NCI-H1436 treated with DMSO at 0.1 percent for 48 hours (cell line): ENCODE measurements at places on chromosomes 13 and 19.

- no peak for DNase-seq
Measured at GRCh38 chr19:2500156-2500555, 24.2 kb downstream of the GADD45B start.

DNA sequence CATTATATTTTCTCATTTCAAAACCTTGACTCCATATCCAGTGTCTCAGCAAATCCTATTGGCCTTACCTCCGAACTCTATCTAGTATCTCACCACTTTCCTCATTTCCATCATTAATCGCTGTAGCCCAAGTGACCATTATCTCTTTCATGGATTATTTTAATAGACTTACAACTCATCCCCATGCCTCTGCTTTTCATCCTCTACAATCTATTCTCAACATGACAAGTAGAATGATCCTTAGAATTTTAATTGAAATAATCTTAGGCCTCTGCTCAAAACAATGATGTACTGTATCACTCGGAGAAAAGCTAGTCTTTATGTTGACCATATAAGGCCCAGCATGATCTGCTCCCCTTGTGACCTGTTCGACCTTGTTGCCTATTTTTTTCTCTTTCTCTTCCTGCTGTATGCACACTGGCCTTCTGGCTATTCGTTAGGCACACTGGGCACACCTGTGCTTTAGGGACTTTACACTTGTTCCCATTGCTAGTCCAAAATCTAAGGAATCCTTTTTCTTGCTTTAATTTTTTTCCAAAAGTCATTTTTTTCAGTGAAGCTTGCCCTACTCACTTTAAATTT, 21.4 kb downstream of the DNAJC15 start:
- DNase-seq: no peak

DNA sequence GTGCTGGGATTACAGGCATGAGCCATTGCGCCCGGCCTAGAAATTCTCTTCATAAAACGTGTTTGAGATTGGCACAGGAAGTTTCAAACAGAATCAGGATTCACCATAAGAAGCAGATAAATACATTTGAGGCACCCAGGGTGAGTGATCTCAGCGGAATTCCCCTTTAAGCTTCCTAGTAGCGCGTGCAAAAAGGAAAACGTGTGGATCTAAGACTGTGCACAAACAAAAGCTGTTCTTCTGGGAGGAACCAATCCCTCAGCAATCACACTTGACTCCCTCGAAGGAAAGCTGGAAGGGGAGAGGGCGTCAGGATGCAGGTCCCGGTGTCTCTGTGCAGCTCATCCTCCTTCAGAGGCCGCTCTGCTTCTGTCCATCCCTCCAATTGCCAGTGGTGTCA, 15.5 kb downstream of the MCF2L start:
- DNase-seq: no peak

GRCh38 chr19:18883526-18884304, 12.2 kb downstream of the CERS1 start:
- DNase-seq: no peak

- no peak for DNase-seq
Measured at GRCh38 chr13:43021926-43022670, 1.3 kb upstream of the DNAJC15 start.

GRCh38 chr19:7917267-7918061, 2.7 kb upstream of the SNAPC2 start:
- no peak for DNase-seq
